Stimulated activated CD8-positive, alpha-beta memory T cell treated with anti-CD3 and anti-CD28 coated beads, Interleukin-15, amount 100 ng/mL, for 1 hour (primary cell): ENCODE measurements at places on chromosomes 1 and 21.

- DNase-seq, result no peak
These were observed 116.4 kb downstream of the CRB1 start for GRCh38 chr1:197384471-197384870.

DNA sequence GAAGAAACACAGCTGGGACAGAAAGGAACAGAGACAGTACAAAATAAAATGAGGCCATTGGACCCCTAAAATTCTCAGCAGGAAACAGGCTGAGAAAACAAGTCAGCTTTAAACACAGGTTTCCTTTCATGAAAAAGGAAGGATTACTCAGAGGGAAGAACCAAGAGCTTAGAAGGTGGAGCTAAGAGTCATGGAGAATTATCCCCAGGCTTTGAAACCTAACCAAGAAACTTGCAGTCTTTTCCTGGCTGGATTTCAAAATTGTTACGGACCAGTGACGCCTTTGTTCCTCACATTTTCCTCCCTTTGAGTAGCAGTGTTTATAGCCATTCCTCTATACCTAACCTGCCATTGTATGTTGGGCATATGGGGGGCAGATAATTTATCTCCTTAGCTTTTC, 8.8 kb downstream of the HMGB4 start:
- no peak for DNase-seq

- no peak for DNase-seq
These were observed 574.7 kb upstream of the ADGRL2 start for GRCh38 chr1:81225789-81226602.

- DNase-seq, result no peak
These were observed 2.4 kb downstream of the NECAP2 start for GRCh38 chr1:16442941-16443340.

GRCh38 chr1:22327411-22327810, 124.2 kb upstream of the ZBTB40 start:
- no peak for DNase-seq

- no peak for DNase-seq
These were observed 96.8 kb downstream of the NR5A2 start for GRCh38 chr1:200124309-200124708.

DNA sequence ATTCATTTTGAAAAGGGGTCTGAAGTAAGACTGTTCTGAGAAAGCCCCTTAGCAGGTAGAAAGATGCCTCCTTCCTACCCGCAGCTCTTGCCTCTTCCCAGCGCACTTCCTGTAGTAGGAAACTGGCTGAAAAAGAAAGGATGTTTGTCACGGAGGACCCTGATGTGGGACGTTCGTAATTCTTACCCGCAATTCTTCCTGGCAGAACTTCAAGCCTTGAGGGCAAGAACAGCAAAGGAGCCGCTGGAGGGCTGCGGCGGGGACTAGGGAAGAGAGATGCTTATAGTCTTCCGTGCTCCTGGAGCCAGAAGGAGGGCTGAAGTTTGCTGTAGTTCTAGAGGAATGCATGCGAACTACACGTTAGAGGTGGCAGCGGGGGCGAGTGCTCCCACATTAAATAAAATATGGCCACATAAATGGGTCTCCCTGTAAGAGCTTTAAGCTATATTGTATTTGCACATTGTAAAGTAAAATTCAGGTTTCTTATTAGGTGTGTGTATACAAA, 6.3 kb downstream of the C1orf53 start:
- DNase-seq, result no peak

- peak; percentile 35 for DNase-seq
These were observed 5.3 kb upstream of the SLC6A9 start for GRCh38 chr1:44036409-44037139.

GRCh38 chr1:161710560-161710959, 3.5 kb downstream of the FCRLA start:
- DNase-seq, result no peak

DNA sequence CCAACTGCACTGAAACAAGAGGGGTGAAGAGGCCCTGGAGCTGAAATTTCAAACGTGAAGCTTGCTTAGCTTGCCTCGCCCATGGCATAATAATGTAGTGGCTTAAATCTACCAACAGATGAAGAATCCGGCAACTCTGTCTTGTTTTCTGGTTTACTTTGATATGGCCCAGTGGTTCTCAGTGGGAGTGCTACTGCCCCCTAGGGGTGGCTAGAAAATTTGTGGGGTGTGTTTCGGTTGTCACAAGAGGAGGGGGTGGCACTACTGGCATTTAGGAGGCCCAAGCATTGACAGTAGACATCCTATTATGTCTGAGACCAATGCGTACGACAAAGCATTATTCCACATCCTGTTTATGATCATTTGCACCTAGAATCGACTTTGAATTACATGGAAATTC, 51.9 kb upstream of the C8B start:
- DNase-seq, result no peak

DNA sequence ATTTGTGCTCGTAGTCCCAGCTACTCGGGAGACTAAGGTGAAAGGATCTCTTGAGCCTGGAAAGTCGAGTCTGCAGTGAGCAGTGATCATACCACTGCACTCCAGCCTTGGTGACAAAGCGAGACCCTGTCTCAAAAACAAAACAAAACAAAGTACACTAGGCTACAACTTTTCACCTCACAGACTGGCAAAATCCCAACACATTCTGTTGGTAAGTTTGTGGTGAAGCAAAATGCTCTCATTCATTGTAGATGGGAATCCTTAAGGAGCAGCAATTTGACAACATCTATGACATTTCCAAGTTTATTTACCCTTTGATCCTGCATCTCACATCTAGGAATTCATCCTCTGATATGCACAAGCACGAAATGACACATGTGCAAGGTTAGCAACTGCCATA, 20.2 kb upstream of the SLC1A7 start:
- DNase-seq, result no peak

DNA sequence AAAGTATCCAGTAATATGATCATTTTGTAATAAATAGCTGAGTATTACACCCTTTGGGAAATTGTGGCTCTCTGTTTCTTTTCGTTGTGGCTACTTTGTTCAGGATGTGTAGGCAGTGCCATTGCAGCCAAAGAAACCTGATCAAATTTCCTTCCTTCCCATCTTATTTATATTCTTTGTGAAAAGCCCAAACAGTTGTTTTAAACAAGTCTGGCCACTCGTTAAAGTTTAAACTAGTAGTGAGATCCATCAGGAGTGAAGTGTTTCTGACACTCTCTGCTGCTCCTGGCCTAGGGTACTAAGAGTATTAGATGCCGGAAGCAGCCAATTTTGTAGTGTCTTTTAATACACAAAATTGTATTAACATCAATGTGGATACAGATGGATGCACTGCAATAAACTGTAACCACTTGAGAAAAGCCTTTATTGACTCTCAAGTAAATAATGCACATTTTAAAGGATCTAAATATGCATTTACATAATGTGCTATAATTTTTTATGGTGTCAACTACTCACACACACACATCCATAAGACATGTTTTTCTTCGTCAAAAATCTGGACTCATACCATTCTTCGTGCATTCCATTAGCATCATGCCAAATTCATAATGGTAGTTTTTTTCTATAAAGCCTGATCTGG, 317.9 kb downstream of the NFIA start:
- DNase-seq, result no peak

- no peak for DNase-seq
These were observed 5.7 kb downstream of the FBLIM1 start for GRCh38 chr1:15764269-15764764.

- DNase-seq, result no peak
These were observed 3.7 kb downstream of the MMEL1 start for GRCh38 chr1:2628933-2629626.

DNA sequence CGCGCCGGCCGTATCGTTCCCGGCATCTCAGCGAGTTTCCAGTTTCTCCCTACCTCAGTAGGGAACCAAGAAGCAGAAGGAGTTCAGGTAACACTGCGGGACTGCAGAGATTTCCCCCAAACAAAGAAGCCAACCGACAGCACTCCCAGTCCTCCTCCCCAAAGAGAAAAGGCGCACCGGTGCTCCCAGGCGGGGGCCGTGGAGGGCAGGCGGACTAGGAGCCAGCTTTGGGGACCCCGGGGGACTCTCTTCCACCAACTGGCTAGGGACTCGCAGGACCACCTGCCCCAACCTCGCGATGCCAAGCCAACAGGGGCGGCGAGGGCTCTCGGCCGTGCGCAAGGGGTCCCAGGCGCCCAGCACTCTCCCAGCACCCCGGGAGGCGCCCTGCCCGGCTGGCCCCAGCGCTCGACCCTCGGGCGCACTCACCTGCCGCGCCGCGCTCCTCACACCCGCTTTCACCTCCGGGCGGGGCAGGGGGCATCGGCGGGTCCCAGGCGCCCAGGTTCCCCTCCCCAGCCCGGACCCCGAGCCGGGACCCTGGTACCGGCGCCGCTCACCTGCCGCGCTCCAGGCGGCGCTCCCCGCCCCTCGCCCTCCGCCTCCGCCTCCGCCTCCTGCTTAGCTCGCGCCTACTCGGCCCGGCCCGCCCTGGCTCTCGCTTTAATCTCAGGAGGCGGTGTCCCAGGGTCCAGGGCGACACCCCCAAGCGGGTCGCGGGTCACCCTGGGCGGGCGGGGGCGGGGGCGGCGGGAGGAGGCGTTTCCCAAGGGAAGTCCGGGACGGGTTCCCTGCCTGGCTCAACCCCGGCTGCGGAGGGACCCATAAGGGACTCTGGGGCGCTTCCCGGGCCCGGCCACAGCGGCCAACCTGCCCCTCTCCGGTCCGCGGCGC, at the start of gene TMPRSS2:
TMPRSS2 (minus strand) TSS at position 638 of the 894 bp plus-strand sequence. CDS start 10,025 bp downstream, outside the sequence.
- DNase-seq, result no peak

GRCh38 chr1:94528299-94528698, 13.3 kb downstream of the F3 start:
- DNase-seq, result no peak

DNA sequence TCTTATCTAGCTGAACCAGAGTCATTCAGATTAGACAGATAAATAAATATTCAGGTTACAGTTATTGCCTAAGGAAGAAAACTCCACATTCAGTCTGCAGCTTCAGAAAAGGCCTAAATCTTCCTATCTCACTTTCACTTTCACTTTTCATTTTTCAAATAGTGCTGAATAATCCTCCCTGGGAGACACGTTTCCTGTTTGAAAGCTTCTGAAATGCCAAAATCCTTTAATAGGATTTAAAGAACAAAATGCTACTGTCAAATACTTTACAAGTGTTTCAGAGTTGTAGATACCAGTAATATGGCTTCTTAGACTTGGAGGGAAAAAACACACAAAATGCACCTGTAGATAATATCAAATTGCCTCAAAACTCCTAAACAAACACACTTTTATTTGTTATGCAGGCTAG, 3.9 kb downstream of the PSMB2 start:
- no peak for DNase-seq

GRCh38 chr1:102002057-102002456, 5.3 kb upstream of the OLFM3 start:
- no peak for DNase-seq

DNA sequence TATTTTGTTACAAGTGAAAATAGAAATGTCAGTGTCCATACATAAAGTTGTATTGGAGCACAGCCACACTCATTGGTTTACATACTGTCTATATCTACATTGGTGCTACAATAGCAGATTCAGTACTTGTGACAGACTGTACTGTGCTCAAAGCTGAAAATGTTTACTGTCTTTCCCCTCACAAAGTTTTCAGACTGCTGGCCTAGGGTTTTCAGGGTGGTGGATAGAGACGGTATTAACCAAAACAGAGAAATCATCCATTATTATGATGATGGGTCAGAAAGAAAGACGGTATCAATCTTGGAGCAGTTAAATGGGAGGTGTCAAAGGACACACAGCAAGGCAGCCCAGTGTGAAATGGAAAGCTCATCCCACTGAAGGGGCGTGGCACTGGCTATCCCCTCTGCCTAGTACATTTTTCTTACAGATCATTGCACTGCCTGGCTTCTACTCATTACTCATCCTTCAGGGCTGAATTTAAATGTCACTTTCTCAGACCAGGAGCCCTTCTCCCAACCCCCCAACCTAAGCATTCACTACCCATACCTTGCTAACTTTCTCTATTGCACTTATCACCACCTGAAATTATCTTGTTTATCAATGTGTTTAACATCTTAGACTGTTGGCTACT, 10.2 kb downstream of the JAK1 start:
- no peak for DNase-seq

DNA sequence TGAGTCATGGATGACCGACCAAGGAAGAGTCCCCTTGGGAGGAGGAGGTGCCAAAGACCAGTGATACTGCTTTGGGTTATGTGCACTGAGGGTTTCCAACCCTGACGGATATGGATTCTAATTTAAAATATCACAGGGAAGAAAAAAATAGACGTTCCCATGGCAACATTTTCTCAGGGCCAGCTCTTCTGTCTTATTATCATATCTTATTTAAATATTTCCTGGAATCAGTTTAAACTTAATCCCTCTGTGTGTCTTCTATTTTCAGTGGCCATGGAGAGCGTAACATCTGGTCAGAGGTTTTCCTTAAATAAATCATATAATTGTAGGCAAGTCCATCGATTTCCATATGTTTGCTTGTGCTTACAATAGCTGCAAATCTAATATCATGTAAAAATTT, 205.4 kb upstream of the FMN2 start:
- no peak for DNase-seq

DNA sequence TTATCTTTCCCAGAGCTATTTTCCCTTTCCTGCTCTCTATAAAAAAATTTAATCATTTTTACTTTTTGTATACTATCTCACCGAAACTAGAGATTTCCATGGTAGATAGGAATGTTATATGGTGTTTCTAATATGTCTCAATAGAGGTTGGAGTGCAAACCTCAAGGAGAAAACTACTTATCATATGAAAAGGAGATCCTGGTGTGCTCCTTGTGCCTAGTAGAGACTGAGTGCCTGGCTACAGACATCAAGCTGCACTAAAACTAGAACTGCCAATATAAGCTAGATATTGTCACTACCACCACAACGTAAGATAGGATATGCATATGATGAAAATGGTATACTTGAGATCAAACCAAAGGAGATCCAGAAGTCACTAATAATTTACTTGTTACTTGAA, 67.0 kb downstream of the RGS18 start:
- DNase-seq, result no peak

DNA sequence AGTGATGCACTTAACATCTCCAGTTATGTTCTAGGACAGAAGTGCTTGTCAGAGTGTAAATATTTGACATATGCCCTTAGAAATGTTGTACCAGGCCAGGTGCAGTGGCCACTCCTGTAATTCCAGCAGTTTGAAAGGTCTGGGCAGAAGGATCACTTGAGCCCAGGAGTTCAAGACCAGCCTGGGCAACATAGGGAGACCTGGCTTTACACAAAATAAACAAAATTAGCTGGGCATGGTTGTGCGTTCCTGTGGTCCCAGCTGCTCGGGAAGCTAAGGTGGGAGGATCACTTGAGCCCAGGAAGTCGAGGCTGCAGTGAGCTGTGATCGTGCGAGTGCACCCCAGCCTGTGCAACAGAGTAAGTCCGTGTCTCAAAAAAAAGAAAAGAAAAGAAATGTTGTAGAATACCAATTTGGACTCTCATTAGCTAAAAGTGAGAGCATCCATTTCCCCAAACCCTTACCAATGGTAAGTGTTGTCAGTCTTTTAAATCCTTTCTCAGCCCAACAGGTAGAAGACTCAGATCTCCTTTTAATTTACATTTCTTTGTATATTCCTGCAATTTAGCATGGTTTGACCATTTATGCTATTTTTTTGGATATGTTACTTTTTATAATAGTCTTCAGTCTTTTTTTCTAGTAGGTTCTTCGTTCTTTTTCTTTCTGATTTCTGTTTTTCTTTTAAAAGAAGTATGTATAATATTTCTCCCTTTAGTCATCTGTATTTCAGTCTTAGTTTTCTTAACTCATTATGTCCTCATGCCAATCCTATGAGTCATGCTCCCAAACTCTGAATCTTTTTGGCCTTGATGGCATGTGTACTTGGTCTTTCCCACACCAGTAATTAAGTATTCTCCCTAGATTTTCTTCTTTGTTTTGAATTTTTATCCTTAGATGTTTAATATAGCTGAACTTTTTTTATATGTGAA, 74.4 kb downstream of the CAMTA1 start:
- DNase-seq, result no peak
